ENCODE measurements at places on chromosomes 7 and 10. TPM values are rescaled to one million over a fixed set of nuclear protein-coding genes. Genes with fewer than 3 reads are reported as not detected.

The UNCX gene
- not detected for total RNA-seq

The EMX2 gene
- total RNA-seq = not detected

The CRHR2 gene
- total RNA-seq = not detected

The NEUROG3 gene
- total RNA-seq = 1.1 TPM

The PNLIPRP2 gene
- not detected for total RNA-seq

The MYH16 gene
- not detected for total RNA-seq

The PPRC1 gene
- 71.3 TPM for total RNA-seq

The FXYD4 gene
- not detected for total RNA-seq

The GSTO2 gene
- 1.4 TPM for total RNA-seq

The ATG9B gene
- 18.2 TPM for total RNA-seq

The EXOC6 gene
- 12.1 TPM for total RNA-seq

The HSPA12A gene
- total RNA-seq = 1.1 TPM

The AKR1C8 gene
- total RNA-seq = 0.26 TPM

The VPS37D gene
- 0.48 TPM for total RNA-seq

The VWDE gene
- total RNA-seq = 10.5 TPM

The CPED1 gene
- not detected for total RNA-seq

The ANKRD7 gene
- 0.45 TPM for total RNA-seq

The FFAR4 gene
- total RNA-seq = not detected

The CDHR3 gene
- 2.2 TPM for total RNA-seq

The NPC1L1 gene
- not detected for total RNA-seq

The ASB4 gene
- total RNA-seq = not detected

The TMEM139 gene
- total RNA-seq = 0.86 TPM

The TRIL gene
- not detected for total RNA-seq

The GRM3 gene
- not detected for total RNA-seq
